ENCODE measurements at places on chromosomes 1 and 21.

DNA sequence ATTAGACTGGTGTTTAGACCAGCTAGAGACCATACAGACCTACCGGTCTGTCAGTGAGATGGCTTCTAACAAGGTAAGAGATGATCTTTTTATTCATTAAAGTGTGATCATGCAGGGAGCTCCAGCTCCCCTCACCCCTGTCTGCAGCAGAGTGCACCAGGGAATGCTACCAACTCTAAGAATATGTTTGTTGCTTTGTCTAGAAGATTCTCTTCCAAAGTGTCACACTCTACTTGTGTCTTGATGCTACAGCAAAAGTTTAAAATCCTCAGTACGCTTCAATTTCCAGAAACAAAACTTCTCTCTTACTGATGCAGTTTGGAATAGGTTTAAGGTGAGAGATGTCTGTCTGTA lies 201.4 kb upstream of the SGIP1 start:
- DNase-seq = no peak

DNA sequence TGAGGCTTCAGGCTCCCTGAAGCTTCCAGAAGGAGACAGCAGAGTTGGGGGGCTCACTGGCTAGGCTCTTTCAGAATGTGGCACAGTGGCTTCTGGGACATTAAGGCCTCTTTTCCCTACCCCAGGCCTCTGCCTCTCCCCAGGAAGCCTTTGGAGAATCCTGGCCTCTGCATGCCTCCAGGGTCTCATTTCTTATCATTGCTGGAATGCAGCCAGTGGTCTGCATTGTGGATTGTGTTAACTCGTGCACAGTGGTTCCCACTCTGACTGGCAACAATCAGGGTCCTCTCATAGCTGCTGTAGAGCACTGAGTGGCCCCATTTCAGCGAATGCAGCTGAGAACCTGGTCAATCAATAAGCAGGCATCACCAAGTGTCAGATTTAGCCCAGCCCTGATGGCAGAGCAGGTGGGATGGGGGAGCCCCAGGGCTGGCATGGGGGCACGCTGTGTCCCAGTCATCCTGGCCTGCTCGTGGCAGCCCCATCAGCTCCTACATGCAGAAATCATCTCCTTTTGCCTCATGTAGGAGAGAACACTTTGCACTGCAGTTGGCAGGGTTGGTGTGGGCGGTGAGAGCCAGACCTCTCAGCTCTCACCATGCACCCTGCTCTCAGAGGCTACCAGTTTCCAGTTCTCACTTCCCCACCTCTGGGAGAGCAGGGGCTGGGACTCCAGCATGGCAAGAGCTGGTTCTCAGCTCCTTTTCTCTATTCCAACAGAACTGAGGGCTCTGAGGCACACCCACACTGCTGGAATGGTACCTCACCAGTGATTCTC lies 13.4 kb downstream of the ADORA1 start:
- DNase-seq = no peak

GRCh38 chr1:29752141-29752540 lies 515.8 kb downstream of the PTPRU start:
- no peak for DNase-seq

DNA sequence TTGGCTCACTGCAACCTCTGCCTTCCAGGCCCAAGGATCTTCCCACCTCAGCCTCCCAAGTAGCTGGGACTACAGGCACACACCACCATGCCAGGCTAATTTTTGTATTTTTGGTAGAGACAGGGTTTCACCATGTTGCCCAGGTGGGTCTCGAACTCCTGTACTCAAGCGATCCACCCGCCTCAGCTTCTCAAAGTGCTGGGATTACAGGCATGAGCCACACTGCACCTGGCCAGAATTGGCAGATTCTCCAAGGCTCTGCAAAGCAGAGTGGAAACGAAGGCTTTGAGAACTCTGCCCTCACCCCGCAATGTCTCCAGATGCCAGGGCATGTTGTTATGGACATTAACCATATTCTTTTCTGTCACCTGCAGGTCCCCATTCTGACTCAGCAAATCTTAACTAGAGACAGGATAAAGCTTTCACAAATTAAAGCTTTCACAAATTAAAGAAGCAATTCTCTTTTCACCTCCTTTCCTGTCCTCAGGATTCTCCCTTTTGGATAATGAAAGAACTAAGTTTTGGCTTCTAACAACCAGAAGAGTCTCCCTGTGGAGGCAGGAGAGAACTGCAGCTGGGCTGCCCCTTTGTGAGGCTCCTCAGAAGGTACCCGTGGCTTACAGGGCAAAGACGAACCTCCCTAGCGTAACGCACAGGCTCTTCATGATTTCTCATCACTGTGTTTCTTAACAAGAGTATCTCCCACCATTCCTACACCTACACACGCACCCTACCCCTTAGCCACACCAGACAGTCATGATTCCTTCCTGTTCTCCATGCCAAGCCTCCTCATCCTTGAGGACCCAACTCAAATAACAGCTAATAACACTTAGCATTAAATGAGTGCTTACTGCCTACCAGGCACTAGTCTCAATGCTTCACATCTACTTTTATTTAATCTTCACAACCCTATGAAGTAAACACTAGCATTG lies 29.8 kb downstream of the GPA33 start:
- DNase-seq = no peak

DNA sequence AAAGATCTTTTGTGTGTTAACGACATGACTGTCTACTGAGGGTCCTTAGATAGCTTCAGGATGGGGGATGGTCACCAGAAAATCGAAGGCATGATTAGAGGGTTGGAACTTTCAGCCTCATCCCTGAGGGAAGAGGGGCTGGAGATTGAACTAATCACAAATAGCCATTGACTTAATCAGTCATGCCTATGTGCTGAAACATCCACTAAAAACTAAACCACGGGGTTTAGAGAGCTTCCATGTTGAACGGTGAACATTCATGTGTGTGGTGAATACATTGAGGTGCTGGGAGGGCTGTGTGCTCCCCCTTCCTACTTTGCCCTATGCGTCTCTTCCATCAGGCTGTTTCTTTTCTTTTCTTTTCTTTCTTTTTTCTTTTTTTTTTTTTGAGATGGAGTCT lies 17.0 kb downstream of the RBP7 start:
- DNase-seq = no peak

GRCh38 chr1:213014642-213015041 lies 1.0 kb downstream of the ANGEL2 start:
- peak; percentile 57 for DNase-seq

DNA sequence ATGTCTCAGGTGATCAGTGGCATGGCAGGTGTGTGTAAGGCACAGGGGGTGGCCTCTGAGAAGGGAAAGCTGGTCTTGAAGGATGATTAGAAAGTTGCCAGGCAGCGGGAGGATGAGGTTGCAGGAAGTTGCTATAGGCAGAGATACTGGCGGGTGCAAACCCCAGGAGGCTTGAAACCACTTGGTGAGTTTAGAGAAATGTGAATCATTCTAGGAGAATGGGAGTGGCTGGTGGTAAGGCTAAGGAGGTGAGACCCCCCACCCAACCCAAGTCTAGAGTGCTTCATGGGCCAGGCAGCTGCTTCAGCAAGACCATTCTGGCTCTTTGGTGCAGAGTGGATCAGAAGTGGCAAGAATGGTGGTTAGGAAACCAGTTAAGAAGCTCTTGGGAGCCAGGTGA lies 9.0 kb downstream of the SH2D2A start:
- no peak for DNase-seq

Data from amniotic epithelial cell (primary cell).